ENCODE measurements at places on chromosomes 2 and 18.

DNA sequence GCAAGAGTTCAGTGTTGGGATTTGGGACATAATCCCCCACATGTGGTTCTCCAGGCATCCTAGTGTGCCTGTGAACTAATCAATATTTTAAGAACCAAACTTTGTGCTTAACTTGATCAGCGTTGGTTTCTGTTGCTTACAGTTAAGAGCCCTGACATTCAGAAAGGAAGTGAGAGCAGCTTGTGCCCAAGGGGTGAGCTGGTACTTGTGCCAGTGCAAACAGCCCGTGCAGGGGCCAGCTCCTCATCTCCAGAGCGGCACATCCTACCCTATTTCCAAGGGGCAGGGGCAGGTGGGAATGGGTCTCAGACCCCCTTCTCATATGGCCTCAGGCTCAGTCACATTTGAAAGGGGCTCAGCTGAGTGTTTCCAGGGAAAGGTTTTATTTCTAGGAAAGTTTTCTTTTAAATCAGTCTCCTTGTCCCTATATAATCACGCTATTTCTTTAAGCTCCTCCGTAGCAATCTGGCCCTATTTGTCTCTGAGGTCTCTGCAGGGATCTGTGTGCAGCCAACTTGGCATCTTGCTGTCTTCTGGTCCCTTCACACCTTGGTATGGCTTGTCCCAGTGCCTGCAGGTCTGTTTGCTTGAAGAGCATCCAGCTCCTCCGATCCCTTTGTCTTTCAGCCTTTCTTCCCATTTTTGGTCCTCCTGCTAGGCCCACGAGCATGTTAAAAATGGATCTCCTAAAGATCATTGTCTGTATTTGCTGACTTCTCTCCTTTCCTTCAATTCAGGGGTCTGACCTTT is 358.9 kb downstream of the HRH4 start:
- no peak for DNase-seq

DNA sequence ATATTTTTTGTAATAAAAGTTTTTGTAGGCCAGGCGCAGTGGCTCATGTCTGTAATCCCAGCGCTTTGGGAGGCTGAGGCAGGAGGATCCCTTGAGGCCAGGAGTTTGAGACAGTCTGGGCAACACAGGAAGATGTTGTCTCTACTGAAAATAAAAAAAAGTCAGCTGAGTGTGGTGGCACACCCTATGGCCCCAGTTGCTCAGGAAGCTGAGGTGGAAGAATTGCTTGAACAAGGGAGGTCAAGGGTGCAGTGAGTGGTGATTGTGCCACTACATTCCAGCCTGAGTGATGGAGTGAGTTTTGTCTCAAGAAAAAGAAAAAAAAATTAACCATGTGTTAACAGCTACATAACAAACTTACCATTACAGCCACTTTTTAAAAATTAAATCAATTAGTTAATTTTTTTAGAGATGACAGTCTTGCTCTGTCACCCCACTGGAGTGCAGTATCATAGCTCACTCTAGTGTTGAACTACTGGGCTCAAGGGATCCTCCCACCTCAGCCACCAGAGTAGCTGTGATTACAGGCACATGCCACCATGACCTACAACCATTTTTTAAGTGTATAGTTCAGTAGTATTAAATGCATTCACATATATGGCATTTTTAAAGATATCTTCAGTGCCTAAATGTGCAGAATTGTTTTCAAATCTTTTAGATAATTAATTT is 67.2 kb upstream of the ACYP2 start:
- no peak for DNase-seq

- no peak for DNase-seq
Measured at GRCh38 chr18:5173646-5174045, 23.4 kb downstream of the AKAIN1 start.

DNA sequence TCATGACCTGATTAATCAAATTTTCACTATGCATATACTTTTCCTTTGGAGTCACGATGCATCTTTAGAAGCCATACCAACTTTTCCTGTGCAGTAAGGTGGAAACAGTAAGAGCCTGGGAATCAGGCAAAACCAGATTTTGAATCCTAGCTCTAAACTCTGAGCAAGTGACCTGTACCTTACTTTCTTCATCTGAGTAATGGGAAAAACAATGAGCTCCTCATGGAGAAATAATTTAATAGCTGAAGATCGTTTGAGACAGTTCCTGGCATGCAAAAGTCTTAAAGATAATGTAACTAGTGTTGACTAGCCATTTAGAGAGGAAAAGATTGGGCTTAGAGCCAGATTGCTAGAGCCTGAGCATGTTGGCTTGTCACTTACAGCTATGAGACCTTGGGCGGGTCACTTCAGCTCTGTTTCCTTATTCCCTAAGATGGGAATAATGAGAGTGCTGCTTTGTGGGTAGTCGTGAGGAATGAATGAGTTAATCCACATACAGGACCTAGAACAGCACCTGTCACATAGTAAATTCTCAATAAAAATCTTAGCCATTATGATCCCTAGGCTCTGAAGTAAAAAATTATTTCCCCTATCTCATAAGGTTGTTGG is 17.7 kb upstream of the CCNYL1 start:
- no peak for DNase-seq

GRCh38 chr18:58823412-58823811 is 41.3 kb upstream of the ZNF532 start:
- no peak for DNase-seq

GRCh38 chr2:142714600-142714999 is 162.9 kb upstream of the KYNU start:
- DNase-seq: no peak

- no peak for DNase-seq
Measured at GRCh38 chr18:36484591-36484990, 187.1 kb downstream of the FHOD3 start.

DNA sequence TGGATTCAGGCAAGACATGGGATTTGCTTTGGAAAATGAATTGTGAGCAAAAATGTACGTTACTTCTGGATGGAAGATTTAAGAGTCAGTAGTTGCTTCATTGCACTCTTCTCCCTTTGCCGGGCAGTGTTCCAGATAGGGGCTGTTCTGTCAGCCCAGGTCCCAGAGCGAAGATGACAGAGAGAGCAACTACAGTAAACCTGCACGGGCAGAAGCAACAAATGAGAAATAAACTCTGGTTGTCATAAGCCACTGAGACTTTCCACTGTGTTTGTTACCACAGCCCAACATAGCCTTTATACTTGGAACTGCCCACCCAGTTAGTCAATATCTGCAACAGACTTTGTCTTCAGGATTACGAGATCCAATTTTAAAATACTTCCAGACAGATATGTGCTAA is 83.3 kb downstream of the CACNB4 start:
- DNase-seq: no peak

DNA sequence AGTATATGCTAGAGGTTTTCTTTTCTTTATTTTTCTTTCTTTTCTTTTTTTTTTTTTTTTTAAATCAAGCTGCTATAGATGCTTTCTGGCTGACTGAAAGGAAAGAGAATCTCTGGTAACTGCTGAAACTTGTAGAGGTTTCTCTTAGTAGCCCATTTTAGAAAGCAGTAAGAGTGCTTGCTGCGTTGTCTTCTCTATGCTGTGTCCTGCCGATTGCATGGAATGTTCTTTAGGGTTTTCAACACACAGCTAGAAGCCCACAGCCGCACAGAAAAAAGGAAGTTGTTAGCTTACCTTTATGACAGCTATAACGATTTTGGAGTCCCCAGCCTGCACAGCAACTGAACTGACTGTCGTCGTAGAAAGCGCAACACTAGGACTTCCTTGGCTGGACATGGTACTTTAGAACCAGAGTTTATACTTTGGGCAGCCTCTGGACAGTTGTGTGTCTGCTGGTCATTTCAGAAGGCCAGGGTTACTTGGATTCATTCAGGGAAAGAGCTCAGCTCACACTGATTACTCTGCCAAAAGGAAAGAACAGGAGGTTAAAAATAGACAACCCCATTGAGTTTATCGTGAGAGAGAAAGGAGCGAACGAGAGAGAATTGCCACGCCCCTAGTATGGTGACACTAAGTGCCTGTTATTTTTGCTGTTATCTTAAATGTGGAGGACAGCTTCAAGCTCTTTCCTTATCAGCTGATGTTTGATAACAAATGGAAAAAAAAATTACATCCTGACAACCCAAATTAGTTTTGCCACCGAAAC is at the start of gene CCDC141:
TSS of gene CCDC141 (minus strand) at position 592 of the 766 bp plus-strand sequence. CDS start at position 396, 196 bp downstream.
- peak; percentile 32 for DNase-seq

- no peak for DNase-seq
Measured at GRCh38 chr2:82226441-82226840, 1921.9 kb upstream of the LRRTM1 start.

GRCh38 chr2:119771331-119771730 is 11.6 kb downstream of the PTPN4 start:
- DNase-seq: no peak

DNA sequence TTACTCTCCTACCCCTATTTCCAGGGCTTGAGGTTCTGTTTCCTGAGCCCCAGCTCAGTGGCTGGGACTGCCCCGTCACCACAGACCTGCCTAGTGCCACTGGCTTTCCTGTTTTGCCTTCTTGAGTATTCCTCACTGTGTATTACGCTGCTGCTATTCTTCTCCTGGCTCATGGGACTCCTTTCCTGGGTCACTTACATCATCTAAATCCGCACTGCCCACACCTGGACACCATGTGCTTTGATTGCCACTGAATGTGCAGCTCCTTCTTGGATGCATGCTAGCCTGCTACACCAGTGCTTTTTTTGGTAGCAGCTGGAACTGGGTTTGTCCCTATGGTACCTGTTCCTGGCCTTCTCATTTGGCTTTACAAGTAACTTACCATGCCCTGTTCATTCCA is 96.6 kb upstream of the PTPRM start:
- DNase-seq: no peak

DNA sequence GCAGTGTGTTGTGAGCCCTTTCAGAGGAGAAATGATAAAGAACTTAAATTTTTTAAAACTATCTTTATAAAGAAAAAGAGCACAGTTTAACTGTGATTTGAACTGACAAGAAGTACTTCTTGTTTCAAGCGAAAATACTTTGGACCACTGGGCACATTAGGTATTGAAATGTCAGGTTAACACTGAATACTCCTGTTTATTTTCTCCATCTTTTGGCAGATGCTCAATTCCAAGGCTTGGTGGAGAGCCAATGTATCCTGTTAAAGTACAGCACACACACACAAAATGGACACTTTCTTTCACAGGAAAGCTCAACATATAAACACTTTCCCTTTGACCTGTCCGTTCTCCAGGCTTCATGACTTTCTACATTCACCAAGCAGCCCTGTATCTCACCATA is 32.6 kb upstream of the SP3 start:
- DNase-seq: no peak

DNA sequence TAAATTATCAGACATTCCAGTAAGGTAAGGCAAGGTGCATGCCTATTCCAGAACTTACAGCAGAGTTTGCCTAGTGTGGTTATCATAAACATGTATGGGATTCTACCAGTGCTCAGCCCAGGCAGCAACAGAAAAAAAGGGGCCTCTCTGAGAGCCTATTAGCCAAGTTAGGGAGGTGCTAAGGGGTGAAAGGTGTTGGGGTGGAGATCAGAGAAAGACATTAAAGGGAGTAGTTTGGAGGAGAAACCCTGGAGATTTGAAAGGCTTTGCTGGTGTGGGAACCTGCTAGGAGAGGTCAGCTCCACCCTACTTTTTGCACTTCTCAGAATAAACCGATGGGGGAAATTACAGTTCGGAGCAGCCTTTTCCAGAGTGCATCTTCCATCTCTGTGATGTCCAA is 2.9 kb downstream of the ARPC2 start:
- no peak for DNase-seq

DNA sequence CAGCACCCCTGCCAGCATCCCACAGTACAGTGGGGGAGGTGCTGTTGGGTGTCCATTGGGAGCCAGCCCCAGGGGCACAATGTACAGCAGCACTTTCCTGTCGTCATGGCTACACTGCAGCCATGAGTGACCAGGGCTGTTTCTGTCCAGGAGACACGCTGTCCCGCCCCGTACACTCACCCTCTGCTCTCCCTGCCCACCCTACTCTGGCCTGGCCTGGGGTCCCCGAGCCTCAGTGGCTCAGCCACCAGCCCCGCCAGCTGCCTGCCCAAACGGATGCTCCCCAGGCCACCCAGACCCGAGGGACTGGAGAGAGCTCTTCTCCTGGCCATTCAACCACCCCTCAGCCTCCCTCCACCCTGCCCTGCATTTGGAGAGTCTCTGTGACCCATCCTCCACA is 9.3 kb downstream of the TEKT4 start:
- no peak for DNase-seq

DNA sequence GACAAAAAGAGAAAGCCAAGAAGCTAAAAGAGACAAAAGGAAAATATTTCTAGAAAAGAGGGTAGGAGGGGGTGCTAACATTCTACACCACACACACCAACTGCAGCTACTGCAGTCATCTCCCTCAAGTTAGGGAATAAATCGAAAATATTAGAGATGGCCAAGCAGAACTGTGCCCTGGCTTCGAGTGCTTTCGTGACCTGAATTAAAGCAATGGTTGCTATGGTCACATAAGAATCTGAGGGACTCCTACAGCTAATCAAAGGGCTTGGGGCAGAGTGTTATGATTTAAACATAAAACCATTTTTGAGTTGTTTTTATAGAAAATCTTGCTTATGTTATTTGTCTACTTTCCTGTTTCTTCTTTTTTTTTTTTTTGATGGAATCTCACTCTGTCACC is 159.6 kb upstream of the HNRNPA3 start:
- no peak for DNase-seq

DNA sequence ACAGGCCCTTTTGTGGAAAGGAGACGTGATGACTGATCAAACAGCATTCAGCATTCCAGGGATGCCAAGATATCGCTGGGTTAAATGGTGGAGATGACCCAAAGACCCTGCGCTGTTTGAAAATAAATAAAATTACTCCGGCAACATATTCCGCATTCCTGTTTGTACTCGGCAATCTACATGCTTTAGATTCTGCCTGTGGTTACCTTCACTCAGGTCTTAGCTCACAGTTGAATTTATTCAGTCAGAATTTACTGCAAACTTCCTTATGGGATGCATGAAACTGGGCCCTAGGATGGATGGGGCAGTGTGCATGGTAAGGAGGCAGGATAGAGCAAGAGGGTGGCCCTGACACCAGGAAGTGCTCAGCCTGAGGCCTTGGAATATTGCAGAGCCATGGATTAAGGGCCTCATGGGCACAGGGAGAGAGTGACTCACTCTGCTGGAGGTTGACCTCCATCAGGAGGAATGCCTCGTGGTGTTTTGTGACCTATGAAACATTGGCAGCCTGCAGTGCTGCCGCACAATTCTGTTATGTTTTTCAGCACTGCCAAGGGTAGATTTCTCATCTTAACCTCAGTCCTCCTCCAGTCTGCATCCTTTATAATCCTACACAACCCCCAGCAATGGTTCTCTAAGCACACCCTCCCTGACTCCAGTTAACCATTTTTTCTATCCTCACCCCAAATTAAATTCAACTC is 321.4 kb downstream of the IRS1 start:
- DNase-seq: no peak

DNA sequence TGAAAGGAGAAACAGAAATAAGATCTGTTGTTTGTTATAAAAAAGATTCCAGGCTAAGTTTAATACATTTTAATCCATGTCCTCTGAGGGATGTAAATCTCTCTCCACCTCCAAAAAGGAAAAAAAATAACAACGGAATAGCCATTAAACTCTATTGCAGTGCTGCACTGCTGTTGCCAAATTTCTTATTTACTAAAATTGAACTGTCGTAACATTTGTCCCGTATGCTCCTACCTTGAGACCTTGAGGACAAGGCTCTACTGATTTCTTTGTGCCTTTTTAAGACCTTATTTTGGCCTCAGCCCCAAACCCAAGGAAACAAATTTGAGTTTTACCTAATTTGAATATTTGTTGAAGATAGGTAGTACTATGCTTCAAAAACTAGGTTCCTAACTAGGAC is 56.4 kb downstream of the FRZB start:
- DNase-seq: no peak

Measured in stimulated activated CD4-positive, alpha-beta T cell treated with anti-CD3 and anti-CD28 coated beads, Interleukin-15, amount 100 ng/mL, for 24 hours (primary cell).